ENCODE measurements at places on chromosomes 3 and 15.

DNA sequence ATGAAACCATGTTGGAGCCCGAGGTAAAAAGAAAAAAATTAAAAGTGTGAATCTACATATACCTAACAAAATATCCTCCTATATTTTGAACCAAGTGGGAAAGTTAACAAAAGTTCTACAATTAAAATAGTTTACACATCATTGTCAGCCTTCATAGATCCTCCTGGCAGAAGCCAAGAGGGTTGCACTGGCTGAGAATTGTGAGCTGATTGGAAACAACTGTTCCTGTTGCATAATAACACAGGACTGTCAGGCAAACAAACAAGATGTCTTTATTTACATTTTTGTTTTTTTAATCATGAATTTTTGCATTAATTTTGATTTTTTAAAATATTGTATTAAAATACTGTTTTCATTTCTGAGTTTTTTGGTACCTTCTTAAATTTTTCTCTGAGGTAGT is 215.2 kb upstream of the MME start:
- DNase-seq = no peak

DNA sequence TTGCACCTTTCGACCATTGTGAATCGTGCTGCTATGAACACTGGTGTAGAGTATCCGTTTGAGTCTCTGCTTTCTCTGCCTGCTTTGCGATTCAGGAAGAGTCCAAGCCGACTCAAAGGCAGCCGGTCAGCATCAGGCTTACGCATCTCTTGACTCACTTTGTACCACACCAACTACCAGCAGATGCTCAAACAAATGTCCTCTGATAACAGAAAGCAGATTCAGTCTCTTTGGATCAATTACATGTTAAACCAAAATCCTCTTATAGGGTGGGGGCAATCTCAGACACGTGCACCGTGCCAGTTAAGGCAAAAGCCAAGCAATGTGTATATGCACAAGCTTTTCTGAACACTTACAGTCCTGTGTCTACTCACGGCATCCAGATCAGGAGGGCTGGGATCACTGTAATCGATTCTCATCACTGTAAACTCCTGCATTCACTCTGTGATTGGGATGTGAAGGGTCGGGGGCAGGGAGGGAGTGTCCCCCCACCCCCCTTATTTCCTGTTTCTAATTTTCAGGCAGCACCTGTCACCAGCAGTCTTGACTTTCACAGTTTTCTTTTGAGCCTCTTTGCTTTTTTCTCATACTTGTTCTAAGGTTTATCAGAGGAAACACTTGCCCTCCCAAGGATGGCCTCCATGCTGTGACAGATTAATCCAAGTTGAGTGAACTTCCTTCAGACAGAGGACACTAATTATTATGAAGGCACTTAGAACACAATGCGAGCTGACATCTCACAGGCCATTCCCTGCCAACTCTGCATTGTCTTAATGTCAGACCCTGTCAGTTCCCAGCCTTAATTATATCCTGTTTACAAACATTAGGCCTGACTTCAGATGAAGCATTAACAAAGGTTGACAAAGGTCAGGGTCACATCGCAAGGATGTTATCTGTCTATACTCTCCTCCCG is 153.5 kb downstream of the MECOM start:
- no peak for DNase-seq

DNA sequence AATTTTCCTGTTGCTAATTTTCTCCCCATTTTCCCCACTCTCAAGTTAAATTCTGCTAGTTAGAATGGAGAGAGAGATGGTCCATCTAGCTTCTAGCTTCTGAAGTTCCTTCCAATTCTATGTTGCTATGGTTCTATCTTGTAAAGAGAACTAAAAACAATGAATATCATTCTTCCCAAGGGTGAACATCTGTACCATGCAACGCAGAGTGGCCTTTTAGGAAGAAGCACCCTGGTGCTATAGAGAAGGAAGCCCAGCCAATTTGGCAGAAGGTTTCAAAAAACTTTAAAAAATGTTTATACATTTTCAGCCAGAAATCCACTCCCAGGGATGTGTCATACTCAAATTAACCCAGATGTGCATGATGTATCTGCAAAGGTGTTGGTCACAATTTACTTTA is 149.1 kb downstream of the SEMA6D start:
- DNase-seq = no peak

- DNase-seq = no peak
Measured at GRCh38 chr3:175601521-175601920, 742.4 kb downstream of the NAALADL2 start.

DNA sequence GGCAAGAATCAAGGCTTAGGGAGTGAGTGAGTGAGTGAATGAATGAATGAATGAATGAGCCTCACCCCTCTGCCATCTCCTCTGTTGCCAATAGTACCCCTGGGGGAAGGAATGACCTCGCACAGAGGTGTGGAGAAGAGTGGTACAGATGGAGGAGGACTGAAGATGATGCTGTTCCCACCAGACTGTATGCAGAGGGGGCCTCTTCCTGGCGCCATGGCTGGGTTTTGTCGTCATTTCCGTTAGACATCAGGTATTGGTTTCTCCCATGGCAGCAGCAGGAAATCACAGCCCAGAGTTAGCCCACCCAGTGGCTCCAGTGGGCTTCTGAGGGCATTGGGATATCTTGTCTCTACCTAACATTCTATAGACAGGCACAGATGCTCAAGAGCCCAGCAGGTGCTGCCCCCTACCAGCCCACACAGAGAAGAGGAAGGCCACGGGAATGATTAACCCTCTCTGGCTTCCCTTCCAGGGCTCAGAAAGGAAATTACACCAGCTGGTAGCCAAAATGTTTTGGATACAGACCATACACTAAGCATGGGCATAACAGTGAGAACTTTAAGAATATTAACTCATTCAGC is 109.8 kb upstream of the SLC6A11 start:
- no peak for DNase-seq

DNA sequence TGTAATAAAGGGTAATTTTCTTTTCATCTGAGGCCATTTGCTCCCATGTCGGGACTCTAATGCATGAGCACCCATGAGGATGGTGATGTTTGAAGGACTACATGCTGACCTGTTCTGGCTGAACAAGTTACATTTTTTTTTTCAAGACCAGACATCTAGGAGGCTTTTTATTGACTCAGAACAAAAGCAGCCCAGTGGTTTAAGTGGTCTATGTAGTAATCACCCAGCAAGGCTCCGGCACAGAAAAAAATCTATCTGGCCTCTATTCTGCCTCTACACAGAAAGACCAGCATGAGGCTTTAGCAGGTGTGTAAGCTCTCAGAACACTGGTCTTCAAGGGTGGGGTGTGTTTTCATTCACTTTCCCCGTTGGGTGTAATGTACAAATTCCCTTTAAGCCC is 95.1 kb upstream of the ZBED2 start:
- DNase-seq = no peak

DNA sequence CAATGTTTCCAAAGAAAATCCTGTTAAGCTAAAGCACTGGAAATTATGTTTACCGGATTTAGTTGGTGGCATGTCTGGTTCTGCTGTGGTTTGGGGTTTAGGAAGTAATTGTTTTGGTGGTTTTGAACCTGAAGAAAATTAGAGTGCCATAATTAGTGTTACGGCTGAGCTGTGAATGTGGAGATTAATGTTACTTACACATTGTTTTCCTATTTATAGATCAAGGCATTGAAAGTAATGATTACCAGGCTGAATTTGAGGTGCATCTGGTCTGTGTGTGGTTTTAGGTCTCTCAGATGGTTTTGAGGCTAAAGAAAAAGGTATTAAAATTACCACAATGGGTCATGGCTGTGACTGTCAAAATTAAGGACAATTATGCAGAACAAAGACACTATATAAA is 128.9 kb downstream of the TFG start:
- DNase-seq = no peak
